ENCODE measurements at places on chromosomes 1 and 21.

- no peak for DNase-seq
Measured at GRCh38 chr1:183270541-183271141, 84.6 kb downstream of the LAMC2 start.

GRCh38 chr1:115144176-115144575 lies 54.9 kb upstream of the TSPAN2 start:
- DNase-seq: no peak

- DNase-seq: peak; percentile 29
Measured at GRCh38 chr1:183807549-183808168, 2.7 kb downstream of the RGL1 start.

DNA sequence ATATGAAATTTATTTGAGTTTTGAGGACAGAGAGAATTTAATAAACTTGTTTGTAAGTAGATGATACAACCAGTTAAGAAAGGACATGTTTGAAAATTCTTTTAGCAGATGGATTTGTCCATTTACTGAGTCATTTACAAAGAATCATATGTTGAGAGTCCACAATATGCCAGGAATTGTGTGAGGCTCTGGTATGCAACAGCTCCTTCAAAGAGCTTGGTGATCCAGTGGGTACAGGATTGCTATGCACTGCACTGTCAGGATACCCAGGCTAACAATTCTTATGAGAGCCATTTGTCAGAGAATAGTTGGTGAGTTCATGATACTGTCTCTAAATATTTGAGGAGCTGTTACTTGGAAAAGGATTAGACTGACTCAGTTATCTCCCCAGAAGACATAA lies 11.0 kb downstream of the DNM3 start:
- DNase-seq: no peak

DNA sequence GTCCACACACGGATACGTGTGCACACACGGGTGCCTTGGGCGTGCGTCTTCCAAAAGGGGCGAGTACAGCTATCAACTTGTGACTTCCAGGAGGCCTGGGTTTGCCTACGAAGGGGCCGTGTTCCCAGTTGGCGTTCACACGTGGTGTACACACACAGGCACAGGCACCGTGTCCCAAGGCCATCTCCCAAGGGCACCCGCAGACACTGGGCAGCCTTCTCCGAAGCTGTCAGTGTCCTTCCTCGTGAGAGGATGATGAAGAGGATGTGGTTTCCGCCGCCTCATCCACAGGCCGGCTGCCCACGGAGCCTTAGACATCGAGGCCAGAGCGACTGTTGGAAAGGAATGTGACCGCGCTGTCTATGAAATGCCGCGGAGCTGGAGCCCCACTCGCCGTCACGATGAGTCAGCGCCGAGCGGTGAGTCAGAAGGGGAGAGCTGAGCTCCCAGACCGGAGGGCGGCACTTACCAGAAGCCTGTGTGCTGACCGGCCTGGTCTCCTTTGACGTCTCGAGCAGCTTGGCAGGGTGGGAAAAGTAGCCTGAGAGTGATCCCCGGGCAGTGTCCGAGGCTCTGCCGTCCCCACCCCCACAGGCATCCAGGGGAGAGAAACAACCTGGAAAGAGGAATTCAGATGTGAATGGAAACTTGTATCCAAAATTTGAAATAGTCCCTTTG lies 141.4 kb upstream of the ARHGEF16 start:
- peak; percentile 32 for DNase-seq

GRCh38 chr1:154666051-154666790 lies 58.2 kb upstream of the ADAR start:
- no peak for DNase-seq

All from CD4-positive, alpha-beta T cell treated with Interleukin-15 for 1 hour (primary cell).